Stimulated activated effector memory CD8-positive, alpha-beta T cell treated with anti-CD3 and anti-CD28 coated beads, Interleukin-12 subunit alpha, Interleukin-12 subunit beta, amount 100 ng/mL, for 72 hours (primary cell): ENCODE measurements at places on chromosomes 2 and 18.

- DNase-seq, result no peak
Measured at GRCh38 chr2:219675221-219675620, 47.8 kb downstream of the SLC4A3 start.

- DNase-seq, result peak; percentile 46
Measured at GRCh38 chr2:46020416-46020815, 276.8 kb upstream of the EPAS1 start.

DNA sequence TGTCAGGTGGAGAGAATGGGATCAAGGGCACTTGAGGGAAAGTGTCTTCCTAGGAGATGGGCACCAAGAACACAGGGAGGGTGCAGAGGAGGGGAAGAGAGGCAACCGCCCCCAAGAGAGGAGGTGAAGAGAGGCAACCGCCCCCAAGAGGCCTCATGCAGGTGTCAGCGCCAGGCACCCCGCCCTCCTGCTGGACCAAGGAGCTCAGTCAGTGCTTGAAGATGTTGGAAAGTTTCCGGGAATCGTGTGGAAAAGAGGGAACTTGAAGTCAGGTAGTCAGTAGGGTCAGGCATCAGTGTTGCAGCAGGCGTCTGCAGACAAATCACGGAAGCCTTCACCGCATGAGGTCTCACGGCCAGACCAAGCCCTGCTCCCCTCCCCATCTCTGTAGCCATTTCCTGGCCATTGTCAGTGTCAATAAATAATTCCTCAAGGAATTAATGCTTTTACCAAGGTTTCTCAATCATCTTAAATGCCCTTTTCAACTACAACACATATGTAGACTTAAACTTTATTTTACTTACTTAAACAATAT is 353.1 kb downstream of the EIPR1 start:
- no peak for DNase-seq

DNA sequence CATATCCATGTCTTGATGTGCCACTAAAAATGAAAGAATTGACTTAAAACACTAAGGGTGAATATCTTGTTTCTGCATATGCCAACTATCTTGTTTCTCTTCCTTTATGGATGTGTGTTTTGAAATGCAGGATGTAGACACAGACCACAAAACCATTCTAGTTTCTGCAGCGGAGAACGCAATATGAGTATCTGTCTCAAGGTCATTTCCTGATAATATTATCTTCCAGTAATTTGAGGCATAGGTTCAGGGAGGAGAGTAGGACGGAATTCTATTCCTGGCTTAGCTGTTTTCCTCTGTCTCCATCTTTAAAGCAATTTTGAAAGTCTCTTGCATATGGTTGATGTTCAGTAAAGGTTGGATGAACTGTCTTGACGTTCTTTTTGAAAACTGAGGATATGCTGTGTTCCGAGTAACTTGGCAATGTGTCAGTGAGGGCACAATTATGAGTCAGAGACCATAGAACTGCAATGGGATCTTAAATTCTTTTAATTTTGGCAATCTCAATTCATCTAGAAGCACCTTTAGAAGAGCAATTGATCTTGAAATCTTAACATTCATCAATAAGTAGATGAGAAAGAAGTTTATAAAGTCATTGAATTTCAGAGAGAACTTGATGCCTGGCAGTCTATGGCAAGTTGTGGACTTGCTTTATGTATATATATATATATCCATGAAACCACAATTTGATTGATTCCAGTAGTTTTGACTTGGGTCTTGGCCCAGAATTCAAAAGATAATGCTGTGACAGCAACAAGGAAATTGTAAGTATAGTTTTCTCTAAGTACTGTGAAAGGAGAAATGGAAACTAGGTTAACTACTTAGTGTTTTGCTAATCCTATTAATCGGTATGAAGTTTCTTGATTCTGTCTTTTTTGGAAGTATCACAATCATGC is 24.8 kb downstream of the RAB27B start:
- no peak for DNase-seq
